ENCODE measurements at places on chromosomes 16 and 17. TPM values are rescaled to one million over a fixed set of nuclear protein-coding genes. Genes with fewer than 3 reads are reported as not detected.

The SPATA32 gene
- not detected for polyA plus RNA-seq

The SLC16A6 gene
- 0.87 TPM for polyA plus RNA-seq

The VMO1 gene
- 0.64 TPM for polyA plus RNA-seq

The PRAC1 gene
- polyA plus RNA-seq: not detected

DNA sequence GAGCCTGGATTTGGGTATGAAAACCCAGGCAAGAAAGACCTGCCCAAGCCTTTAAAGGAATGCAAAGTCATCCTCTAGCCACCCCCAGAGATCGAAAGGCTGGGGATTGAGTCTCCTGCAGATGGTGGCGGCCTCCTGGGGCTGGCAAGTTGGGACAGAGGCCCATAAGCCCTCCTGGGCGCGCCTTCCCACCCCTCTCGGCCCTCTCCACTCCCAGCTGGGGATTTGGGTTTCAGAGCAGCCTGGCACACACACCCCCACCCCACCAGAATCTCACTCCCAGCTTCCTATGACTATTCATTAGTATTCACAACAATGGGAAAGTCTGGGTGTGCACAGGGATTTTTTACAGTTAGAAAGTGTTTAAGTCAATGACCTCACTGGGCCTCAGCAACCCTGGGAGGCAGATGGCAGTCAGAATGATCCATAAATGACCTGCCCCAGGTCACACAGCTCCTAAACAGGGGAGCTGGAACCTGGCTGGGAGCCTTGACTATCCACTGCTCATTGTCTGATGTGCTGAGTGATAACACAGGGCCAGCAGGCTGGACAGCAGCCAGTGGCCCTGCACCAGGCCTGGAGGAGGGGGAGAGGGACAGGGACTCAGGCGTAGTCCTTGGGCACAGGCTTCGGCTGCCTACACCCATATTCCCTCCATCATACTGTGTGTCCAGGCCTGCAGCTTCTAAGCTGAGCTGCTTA, 12.1 kb downstream of the NHERF1 start:
- DNase-seq: no peak

DNA sequence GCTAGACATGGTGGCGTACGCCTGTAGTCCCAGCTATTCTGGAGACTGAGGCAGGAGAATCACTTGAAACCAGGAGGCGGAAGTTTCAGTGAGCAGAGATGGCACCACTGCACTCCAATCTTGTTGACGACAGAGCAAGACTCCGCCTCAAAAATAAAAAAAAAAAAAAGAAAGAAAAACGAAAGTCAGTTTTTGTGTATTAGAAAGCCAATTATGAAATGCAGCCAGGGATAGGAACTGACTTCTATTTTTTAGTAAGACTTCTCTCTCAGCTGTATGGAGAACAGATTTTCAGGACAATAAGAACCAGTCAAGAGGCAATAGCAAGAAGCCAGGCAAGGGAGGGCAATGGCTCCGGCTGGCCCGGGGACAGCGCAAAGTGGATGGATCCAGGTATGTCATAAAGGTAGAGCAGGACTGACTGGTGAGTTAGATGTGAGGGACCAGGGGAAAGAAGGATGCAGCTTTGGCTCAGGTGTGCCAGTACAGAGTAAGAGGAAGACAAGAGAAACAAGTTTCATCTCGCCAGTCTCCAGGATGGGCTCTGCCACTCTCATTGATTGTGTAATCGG, 12.5 kb upstream of the CCL1 start:
- DNase-seq: no peak

GRCh38 chr17:54907376-54907775, 6.7 kb downstream of the TOM1L1 start:
- no peak for DNase-seq

DNA sequence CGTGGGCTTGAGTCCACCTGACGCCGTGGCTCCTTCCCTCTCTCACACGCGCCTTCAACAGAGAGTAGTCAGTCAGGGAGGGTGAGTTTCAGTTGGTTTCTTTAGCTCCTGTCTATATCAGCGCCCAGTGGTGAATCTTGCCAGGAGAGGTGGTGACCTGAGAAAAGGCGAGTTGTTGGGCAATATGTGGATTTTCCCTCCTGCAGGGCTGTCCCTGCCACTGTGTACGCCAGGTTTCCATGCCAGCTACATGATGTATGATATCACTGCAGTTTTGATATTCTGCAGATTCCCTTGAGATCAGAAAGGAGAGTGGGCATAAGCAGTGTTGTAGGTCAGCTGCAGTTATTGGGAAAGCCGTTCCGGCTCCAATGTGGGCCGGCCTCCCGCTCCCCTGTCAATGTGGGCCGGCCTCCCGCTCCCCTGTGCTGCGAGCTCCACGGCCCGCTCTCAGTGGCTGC, 31.4 kb downstream of the BANP start:
- no peak for DNase-seq

DNA sequence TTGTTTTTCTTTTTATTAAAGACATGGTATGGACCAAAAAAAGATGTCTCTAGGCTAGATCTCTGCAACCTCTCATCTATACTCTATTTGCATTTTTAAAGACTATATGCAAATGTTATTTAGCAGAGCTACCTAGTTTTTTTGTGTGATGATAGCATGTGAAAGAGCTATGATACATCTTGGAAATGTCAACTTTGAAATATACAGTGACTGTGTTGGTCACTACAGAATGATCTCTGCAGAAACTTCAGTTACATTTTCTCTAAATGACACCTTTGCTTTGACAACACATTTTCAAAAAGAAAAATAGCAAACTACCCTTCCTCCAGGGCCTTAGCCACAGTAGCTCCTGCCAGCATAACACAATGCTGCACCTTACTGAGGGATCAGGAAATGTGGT, 86.6 kb downstream of the PRKCB start:
- DNase-seq: no peak

DNA sequence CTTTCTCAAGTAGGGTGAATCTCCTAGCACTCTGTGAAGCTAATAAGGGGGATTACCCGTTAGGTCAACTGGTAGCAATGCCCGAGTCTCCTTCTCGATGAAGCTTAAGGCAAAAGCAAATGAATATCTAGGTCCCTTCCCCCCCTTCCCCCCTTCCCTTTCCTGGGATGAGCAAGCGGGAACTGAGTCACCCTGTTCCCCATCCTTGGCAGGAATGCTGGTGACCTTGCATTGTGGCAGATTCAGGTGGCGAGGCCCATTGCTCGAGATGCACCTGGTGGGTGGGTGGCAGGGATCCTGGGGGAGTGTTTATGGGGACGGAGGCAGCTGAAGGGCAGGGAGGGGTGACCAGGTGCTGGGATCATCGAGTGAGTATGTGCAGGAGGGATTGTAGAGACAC, 7.1 kb downstream of the NXPH3 start:
- no peak for DNase-seq

DNA sequence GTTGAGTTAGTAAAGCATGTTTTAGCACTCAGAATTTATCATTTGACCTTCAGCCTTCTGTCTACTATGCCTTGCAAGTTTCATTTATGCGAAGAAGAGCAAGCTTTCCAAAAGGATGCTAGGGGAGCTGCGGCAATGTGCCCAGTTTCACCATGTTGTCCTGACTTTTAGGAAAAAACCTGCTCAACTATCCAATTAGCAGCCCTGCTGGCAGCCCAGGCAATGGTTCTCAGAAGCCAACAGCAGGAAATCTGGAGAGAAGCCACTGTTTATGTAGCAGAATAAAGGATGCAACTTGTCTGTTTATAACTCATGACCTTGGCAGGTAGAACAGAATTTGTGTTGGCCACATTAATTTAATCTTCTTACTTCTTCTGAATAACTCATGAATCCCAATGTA, 230.8 kb downstream of the ABCC12 start:
- DNase-seq: no peak

DNA sequence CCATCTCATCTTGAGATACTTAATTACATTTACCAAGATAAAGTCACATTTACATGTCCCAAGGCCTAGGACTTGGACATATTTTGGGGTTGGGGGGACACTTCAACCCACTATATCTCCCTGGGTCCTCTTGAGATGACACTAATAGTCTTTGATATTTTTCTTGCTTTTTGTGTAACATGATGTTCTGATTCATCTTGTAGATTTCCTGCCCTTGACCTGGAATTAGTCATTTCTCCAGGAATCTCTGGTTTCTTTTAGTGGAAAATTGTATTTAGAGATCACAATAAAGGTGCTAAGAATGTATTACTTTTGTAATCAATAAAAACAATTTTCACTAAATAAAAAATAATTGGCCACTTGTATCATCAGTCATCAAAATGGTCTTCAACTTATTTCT, 157.3 kb downstream of the VPS53 start:
- DNase-seq: no peak

DNA sequence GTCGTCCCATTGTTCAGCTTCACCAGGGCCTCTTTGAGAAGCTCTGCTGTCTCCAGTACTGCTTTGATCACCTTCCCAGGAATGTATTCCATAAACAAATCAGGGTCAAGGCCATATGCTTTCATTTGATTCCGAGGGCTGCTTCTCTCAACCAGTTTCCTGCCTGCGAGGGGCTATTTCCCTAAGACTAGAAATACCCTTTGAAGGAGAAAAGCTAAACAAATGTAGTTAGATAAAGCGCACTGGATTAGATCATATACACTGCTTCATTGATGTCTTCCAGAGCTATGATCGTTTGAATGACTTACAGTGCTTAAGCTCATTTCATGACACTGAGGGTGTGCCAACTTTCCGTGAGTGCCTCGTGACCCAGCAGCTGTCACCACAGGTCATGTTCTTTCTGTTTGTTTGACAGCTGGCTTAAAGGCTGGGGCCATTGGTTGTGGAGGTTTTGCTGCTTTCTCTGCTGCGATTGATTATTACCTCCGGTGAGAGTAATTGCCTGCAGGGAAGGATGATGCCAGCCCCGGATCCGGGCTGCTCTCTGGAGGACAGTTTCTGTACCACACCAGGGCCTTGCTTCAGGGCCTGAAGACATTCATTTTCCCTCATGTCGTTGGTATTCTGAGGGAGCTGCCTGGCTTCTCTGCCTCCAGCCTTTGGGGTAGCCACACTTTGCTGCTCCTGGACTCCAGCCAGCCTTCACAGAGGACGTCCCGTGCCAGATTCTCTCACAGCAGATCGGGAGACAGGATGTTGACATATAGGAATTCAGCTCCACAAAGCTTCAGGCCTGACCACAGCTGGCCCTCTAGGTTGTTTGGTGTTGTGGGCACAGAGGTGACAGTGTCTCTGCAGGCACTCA, 3.9 kb downstream of the TIMM22 start:
- no peak for DNase-seq

GRCh38 chr17:42038221-42038973, 12.0 kb downstream of the C17orf113 start:
- DNase-seq: no peak

DNA sequence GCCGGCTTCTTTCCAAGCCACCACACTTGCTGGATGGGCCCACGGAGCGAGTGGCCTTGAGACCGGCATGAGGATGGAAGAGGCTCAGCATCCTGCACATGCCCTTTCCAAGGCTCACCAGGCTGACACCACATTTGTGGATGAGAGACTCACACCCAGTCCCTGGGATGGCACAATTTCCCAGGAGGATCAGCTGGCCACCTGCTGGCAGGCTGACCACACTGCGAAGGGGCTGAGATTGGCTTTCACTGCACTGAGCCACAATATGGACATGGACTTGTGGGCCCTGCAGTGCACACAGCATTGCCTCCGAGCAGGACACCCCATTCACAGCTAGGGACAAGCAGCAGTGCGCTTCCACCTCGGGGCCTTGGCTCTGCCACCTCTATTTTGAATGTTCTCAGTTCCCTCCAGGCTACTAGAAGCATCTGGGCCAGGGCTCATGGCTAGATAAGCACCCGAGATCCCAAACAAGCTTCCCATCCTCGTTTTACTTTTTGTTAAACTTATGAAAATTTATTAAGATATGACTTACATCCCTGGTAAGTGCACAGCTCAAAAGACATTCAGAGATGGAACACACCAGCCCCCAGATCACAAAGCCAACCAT, 25.3 kb upstream of the KSR1 start:
- DNase-seq: no peak

- no peak for DNase-seq
Measured at GRCh38 chr17:7656958-7657609, 6.4 kb downstream of the ATP1B2 start.

GRCh38 chr17:41642252-41643156, 18.1 kb upstream of the KRT17 start:
- DNase-seq: no peak

GRCh38 chr16:3046641-3047386, 453 bp downstream of the MMP25 start:
- DNase-seq: no peak

GRCh38 chr16:81860287-81861266, 81.5 kb downstream of the PLCG2 start:
- DNase-seq: no peak

DNA sequence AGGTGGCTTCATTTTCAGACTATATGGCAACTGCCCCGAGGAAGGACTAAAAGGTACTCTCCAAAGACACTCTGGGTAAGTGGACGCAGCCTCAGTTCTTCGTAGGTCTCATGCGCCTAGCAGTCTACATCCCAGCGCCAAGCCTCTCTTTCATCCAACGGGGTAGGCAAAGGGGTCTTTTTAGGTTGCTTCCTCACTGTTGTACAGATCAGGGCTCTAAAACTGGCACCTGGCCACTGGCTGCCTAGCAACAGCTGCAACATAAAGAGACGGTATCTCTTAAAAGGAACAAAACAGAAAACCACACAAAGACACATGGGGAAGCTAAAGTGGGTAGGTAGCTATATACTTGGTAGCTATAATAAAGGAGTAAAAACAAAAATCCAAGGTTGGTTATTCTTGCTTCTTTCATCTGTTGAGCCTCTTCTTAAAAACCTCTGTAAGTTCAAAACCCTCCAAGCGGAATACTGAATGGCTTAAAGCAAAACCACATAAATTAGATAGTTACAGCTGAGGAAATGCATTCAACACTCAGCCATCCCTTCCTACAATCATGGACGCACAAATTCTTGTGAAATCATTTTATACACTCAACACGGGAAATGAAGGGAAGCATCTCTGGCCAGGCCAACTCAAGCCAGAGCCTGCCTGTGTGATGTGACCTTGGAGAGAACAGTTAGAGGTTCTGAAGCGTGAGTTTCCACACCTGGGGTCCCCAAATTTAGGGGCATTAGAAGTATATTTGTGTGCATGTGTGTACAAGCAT, 22.7 kb downstream of the CYTH1 start:
- no peak for DNase-seq

- no peak for DNase-seq
Measured at GRCh38 chr17:71553381-71553780, 567.4 kb upstream of the SOX9 start.

DNA sequence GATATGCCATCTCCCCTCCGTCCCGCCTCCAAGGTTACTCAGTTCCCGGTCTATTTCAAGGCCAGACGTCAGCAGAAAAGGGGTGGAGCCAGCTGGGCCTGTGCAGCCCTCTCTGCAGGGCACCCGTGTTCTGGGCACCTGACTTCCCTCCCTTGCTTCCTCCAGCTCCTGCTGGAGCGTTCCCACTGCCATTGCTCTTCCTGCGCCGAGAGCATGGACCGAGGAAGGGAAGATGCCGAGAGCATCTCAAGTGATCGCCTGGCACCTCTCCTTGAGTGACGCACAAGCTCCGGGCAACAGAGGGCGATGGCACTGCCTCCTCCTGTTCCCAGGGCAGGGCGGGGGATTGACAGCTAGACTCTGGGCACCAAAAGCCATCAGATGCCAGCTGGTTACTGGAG, 29.4 kb upstream of the NAT9 start:
- DNase-seq: no peak
